MG63 (cell line): ENCODE measurements at places on chromosomes 12 and 14.

- no peak for DNase-seq
Measured at GRCh38 chr12:60415351-60415750, 819.5 kb downstream of the SLC16A7 start.

GRCh38 chr12:114335607-114336006 is 70.3 kb downstream of the TBX5 start:
- DNase-seq, result no peak

DNA sequence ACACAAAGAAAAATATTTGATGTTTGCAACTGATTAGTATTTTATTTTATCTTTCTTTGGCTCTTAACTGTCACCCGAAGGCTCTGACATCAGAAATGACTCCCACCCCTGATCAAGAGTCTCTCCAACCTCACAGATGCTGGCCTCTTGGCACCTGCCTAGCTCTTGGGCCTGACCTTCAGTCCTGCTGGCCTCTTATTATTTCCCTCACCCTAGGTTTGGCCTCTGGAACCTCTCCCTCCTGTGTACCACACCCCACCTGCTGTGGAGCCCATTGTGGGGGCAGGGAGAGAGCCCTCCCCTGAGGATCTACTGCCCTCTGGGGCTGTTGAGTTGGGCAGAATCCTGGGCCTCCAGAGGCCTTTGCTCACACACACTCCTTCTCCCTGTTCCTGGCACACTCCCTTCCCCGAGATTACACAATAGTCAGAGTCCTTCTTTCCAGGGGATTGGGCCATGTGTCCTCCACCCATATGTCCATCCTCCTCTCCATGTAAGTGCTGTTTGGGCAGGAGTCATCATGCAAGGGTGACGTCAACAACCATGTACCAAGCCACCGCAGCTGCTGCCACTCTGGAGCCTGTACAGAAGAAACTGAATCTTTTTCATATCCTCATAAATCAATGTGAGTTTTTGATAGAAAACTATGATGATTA is 124.3 kb downstream of the RASSF9 start:
- no peak for DNase-seq

GRCh38 chr12:121217063-121217462 is 7.1 kb downstream of the P2RX4 start:
- DNase-seq, result no peak

GRCh38 chr14:32940711-32941667 is 2.3 kb downstream of the NPAS3 start:
- no peak for DNase-seq

DNA sequence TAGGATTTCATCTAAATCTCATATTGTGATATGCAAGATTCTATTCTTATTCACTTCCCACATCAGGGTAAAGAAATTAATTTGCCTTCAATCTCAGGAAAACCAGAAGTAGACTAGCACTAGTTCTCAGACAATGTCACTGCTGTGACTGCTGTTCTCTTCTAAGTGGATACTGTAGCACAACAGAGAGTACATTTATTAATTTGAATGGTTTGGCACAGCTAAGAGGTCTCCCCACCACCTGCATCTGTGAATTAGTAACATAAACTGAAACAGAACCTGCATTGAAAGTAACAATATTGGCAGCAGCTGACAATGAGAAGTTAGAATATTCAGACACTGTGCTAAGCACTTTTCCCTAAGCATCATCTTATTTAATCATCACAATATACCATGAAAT is 253.1 kb downstream of the PDZRN4 start:
- DNase-seq, result no peak

DNA sequence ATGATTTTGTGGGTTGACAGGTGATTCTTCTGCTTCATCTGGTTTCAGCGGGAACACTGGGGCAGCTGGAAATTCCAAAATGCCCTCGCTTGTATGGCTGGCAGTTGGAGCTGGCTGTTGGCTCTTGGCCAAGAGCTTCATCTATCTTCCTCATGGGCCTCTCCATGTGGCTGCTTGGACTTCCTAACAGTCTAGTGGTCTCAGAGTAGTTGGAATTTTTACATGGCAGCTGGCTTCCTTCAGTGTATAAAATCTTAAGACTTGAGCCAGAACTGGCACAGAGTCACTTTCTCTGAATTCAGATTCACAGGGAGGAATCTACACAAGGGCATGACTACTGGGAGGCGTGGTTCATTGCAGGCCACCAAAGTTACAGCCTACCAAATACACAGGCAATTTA is 204.9 kb upstream of the RMST start:
- no peak for DNase-seq

GRCh38 chr12:11026118-11026517 is 3.7 kb upstream of the TAS2R19 start:
- DNase-seq, result no peak
